Fibroblast of lung (primary cell): ENCODE measurements at places on chromosomes 2 and 18. TPM values are rescaled to one million over a fixed set of nuclear protein-coding genes. Genes with fewer than 3 reads are reported as not detected.

DNA sequence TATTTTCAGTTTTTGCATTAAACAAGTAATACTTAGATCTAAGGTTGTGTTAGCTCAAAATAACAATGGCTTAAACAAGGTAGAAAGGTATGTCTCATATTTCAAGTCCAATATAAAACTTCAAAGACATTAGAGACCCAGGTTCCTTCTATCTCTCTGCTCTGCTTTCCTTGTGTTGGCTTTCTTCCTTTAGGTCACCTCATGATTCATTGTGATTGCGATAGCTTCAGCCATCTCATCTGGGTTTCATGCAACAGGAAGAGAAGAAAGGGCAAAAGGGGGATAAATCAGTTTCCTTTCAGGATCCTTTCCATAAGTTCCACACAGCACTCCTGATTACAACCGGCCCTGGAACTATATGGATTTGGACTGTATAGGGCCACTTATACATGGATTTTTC is 16.0 kb upstream of the TBR1 start:
- no peak for DNase-seq

GRCh38 chr2:23360571-23361125 is 24.3 kb upstream of the KLHL29 start:
- DNase-seq, result peak; percentile 58

Gene G6PC2
- total RNA-seq, result not detected in 2 replicates

- no peak for DNase-seq
Measured at GRCh38 chr2:190970873-190971506, 43.0 kb downstream of the STAT1 start.

Gene CD207
- not detected in 2 replicates for total RNA-seq

Gene CNGA3
- total RNA-seq, result under 0.01 TPM in 2 replicates

Gene HRH4
- total RNA-seq, result under 0.01 TPM in 2 replicates

DNA sequence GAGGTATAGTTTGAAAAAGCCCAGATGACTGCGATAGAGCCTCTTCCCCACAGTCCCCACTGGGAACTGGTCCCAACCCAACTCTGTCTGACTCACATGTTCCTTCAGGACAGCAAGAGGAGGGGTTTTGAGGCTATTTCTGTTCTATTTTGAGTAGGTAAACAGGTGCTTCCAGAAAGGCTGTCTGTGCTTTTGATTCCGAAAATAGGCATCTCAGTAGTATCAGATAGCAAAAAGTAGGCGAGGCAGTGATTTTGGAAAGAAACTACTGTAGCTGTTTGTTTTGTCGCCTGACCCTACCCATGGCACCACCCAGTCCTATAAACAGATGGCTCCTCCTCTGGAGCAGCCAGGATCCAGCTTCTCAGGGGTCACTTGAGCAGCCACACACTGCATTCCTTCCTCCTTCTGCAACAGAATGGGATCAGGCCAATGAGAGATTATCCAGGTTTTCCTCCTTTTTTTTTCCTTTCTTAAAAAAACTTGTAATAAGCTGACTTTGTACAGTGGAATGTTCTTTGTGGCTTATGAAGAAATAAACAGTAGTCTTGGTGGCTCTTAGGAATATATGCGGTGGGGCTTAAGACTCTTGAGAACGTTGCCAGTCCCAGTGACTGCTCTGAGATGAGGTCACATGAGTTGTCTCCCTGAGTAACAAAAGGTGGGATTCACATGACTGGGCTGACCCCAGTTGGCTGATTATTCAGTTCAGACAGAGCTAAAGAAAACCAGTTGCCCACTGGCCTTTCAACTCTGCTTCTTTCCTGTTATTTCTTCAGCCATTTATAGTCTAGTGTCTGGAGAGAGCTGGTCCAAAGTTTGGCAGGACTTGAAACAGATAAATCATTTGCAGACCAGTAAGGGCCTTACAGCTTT is 98.6 kb downstream of the KCNS3 start:
- DNase-seq, result peak; percentile 100

GRCh38 chr2:8805278-8806210 is 31.9 kb downstream of the KIDINS220 start:
- DNase-seq, result peak; percentile 27

GRCh38 chr2:216114382-216114713 is 5.2 kb downstream of the XRCC5 start:
- DNase-seq, result no peak

- DNase-seq, result no peak
Measured at GRCh38 chr18:23519734-23520133, 16.4 kb downstream of the RMC1 start.

DNA sequence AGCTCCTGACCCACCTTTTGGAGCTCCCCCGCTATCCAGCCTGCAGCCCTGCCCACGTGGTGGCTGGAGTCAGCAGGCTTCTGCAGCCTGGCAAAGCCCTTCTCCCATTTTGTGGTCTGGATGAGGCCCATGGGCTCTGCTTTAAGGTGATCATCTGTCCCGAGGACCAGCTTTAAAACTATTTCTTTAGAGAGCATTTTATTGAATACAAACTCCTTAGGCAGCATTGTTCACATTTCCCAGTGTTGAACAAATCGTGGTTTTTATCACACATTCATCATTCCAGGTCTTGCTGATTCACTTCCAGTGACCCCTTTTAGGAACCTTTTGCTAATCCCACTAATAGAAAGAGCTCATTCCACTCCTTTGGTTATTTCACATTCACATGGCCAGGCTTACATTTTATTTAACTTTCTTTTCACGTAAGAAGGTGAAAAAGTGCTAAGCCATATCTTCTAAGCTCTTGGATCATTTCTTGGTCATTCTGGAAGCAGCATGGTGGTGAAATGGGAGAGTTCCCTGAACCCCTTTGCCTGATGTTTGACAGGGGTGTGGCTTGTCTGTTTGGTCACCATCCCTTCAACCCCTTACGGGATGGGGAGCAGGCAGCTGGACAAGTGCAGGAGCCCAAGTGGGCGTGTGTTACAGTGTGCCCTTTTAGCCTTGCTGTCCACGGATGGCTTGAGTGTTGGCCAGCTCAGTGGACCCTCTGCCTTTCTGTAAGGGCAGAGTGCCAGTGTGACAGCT is 80.4 kb upstream of the RAPGEF4 start:
- peak; percentile 95 for DNase-seq

- no peak for DNase-seq
Measured at GRCh38 chr2:203914546-203915182, 21.9 kb upstream of the ICOS start.

Gene HOXD9
- not detected in 2 replicates for total RNA-seq

DNA sequence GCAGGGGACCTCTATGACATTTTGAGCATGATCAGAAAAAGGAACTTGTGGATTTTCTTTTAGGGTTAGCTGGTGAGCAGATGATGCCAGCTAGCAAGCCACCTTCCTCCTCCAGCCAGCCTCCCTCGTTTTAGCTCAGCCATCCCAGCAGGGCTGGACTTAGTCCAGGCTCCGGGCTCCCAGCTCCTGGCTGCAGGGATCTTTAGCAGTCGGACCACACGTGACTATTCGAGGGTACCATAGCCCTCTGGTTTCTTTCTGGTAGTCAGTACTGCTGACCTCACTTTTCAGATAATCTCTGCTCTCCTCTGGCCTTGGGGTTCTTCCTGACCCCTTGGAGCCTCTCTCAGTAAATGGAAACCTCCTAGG is 31.8 kb downstream of the NCK2 start:
- no peak for DNase-seq
